ENCODE measurements at places on chromosomes 1 and 21.

- no peaks in the 10 kb centered on the region for H3K27me3 ChIP-seq
- no peaks in the 10 kb centered on the region for H3K36me3 ChIP-seq
- no peak for DNase-seq
- H3K4me3 ChIP-seq = peak overlapping the region; percentile 90
- H3K27ac ChIP-seq = peak overlapping the region; percentile 98
Observed at GRCh38 chr1:202143011-202143767, 1.3 kb downstream of the ARL8A start.

DNA sequence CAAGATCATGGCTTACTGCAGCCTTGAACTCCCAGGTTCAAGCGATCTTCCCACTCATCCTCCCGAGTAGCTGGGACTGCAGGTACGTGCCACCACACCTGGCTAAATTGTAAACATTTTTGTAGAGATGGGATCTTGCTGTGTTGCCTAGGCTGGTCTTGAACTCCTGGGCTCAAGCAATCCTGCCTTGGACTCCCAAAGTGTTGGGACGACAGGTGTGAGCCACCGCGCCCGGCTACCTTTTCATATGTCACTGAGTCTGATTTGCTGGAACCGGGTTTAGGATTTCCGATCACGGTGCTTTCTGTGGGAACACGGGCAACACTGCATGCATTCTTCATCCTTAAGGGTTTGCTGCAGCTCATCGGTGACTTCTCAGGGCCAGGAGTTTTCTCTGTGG is 32.2 kb upstream of the PCBP3 start:
- no peak overlapping the region for H3K4me3 ChIP-seq
- H3K36me3 ChIP-seq = no peaks in the 10 kb centered on the region
- H3K4me1 ChIP-seq = no peaks in the 10 kb centered on the region

GRCh38 chr1:169779970-169780369 is 14.7 kb downstream of the METTL18 start:
- no peak overlapping the region for H3K4me3 ChIP-seq
- no peaks in the 10 kb centered on the region for H3K27me3 ChIP-seq
- H3K27ac ChIP-seq = no peak overlapping the region
- no peaks in the 10 kb centered on the region for H3K36me3 ChIP-seq
- H3K4me1 ChIP-seq = no peaks in the 10 kb centered on the region

DNA sequence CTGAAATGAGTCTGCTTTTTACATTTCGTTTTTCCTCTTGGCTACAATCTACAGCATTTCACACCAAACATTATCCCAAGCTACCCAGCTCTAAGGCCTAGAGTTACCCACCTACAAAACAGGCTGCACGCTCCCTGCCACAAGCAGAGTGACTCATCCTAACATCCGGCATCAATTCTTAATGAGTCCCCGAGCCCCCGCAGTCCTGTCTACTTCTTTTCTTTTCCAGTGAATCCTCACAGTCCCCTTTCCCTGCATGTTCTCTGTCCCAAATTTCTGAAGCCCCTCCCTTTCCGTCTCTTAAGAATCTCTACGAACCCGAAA is 650 bp downstream of the PCNX2 start:
- H3K4me3 ChIP-seq = peak overlapping the region; percentile 93
- no peaks in the 10 kb centered on the region for H3K27me3 ChIP-seq
- no peak for DNase-seq
- H3K4me1 ChIP-seq = no peaks in the 10 kb centered on the region

DNA sequence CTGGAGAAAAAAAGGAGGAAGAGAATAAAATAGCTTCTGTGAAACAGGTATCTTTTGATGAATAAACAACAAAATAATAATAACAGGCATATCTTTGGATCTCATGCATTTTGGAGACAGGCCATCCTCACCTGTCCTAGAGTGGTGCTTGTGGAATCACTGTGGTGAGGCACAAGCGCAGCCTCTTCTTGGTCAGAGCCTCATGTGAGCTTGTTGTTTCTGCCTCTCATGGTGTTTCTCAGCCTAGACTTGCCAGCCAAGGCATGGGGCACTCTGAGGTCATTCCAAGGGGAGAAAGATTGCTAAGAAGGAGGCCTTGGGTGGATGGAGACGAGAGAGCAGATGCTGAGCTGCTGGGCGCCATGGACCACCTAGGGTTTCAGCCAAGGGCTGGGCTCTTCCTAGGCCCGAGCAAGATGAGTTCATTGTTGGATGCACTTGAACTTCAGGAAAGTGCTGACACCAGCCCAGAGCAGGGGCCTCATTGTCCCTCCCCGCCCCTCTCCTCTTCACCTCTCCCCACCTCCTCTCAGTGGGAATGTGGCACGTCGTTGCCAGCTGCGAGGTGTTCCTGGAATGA is 49.5 kb downstream of the ATP5PO start:
- no peak overlapping the region for H3K4me3 ChIP-seq
- no peak overlapping the region for H3K27ac ChIP-seq
- H3K4me1 ChIP-seq = no peaks in the 10 kb centered on the region
- DNase-seq = no peak
- no peaks in the 10 kb centered on the region for H3K36me3 ChIP-seq
- no peaks in the 10 kb centered on the region for H3K27me3 ChIP-seq

DNA sequence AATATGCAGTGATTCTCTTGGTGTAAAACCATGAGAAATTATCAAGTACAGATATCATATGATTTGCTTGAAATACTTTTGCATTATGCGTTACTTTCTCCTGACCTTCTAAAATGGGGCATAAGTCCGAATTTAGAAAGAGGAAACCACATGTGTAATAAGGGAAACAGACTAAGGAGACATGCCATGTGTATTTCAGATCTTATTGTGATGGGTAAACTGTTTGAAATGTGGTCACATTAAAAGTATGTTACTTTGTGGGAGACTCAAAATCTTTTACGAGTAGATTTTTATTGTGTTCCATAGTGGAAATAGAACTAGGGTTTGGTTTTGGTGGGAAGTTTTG is 173.0 kb downstream of the NFIA start:
- H3K27ac ChIP-seq = peak overlapping the region; percentile 77
- DNase-seq = no peak
- H3K4me1 ChIP-seq = peaks cover 10% of the 10 kb centered on the region
- no peaks in the 10 kb centered on the region for H3K36me3 ChIP-seq
- peak overlapping the region; percentile 57 for H3K4me3 ChIP-seq

GRCh38 chr21:34989337-34990151 is 59.6 kb downstream of the RUNX1 start:
- H3K27ac ChIP-seq = no peak overlapping the region
- no peaks in the 10 kb centered on the region for H3K4me1 ChIP-seq
- H3K36me3 ChIP-seq = no peaks in the 10 kb centered on the region
- H3K4me3 ChIP-seq = no peak overlapping the region

- no peaks in the 10 kb centered on the region for H3K36me3 ChIP-seq
- H3K4me1 ChIP-seq = no peaks in the 10 kb centered on the region
- H3K27me3 ChIP-seq = no peaks in the 10 kb centered on the region
- peak overlapping the region; percentile 32 for H3K4me3 ChIP-seq
- peak; percentile 61 for DNase-seq
Observed at GRCh38 chr21:35294231-35294898, 245.3 kb upstream of the RUNX1 start.

DNA sequence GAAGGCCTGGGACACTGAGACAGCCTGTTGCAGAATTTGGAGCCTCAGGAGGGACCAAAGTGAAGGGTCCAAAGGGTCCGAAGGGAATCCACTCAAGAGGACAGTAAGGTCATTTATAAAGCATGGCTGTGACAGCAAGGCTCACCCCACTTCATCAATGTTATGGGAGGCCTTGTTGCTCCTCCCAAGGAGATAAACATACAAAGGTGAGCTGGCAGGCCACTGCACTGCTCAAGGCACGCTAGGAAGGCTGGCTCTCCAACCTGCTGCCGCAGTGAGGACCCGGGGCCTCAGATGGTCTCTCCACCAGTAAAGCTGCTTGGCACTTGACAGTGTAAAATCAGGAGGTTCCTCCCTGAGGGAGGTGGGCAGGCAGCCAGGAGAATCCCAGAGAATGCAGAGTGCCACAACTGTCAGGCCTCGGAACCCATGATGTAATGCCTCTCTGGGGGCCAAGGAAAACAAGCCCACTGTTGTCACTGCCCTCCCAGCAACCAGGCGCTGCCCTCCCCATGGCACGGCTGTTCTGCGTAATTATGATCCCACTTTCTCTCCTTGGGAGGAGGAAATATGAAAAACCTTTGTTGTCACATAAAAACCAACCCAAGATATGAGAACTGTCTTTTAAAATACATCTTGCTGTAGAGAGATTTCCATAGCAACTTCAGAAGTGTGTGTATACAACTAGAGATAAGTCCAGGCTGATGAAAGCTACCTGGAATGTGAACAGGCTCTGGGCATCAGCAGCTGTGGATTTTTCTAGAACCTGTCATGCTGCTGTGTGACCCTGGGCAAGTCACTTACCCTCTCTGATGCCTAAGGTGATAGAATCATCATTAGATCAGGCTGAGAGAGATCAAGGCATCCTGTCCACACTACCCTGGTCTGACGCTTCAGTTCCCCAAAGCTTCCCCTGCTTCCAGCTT is 102.5 kb downstream of the KCNN3 start:
- H3K4me3 ChIP-seq = no peak overlapping the region
- DNase-seq = peak; percentile 49
- no peak overlapping the region for H3K27ac ChIP-seq
- H3K27me3 ChIP-seq = no peaks in the 10 kb centered on the region
- H3K36me3 ChIP-seq = no peaks in the 10 kb centered on the region

DNA sequence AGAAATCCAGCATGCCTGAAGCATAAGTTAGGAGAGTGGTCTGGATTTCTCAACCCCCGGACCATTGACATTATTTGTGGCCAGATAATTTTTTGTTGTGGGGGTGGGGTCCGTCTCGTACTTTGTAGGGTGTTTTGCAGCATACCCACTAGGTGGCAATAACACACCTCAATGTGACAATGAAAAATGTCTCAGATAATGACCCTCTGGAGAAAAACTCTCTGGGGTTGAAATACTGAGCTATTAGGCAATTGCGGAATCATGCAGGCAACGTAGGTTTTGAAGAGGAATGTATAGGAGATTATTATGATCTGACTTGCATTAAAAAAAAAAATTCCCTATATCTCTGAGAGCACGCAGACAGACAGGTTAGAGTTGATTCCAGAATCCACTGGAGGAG is 25.3 kb upstream of the RRP15 start:
- H3K4me3 ChIP-seq = no peak overlapping the region
- no peaks in the 10 kb centered on the region for H3K27me3 ChIP-seq
- no peak for DNase-seq
- H3K27ac ChIP-seq = no peak overlapping the region
- H3K4me1 ChIP-seq = no peaks in the 10 kb centered on the region
- H3K36me3 ChIP-seq = no peaks in the 10 kb centered on the region

DNA sequence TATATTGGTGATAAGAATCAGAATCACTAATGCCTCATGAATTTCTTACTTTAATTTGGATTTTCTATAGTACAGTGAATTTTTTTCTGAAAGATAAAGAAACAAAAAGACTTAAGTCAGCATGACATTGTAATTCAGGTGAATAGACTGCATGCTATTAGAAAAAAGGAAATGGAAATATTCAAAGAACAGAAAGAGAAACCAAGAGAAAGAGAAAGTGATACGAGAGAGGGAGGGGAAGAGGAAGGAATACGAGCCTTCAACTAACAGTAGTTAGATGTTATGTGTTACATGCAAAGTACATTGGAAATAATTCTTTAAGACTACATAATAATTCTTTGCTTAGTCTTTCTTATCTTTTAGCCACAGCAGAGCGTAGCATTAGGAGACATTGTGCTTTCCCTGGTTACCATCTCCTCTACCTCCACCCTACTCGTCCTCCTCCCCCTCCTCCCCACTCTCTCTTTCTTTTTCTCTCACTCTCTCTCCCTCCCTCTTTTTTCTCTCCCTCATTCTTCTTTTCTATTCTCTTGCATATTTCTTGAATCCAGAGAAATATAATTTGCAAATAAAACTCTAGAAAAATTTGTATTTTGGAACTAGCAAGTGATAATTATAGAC is 46.4 kb upstream of the ADGRL4 start:
- peaks cover 4% of the 10 kb centered on the region for H3K36me3 ChIP-seq
- no peaks in the 10 kb centered on the region for H3K27me3 ChIP-seq

- no peaks in the 10 kb centered on the region for H3K36me3 ChIP-seq
- H3K4me1 ChIP-seq = no peaks in the 10 kb centered on the region
- no peak overlapping the region for H3K4me3 ChIP-seq
- no peaks in the 10 kb centered on the region for H3K27me3 ChIP-seq
- no peak overlapping the region for H3K27ac ChIP-seq
Observed at GRCh38 chr1:221793439-221794078, 51.7 kb upstream of the DUSP10 start.

Measured in breast epithelium (tissue), 4 donors.